ENCODE measurements at places on chromosomes 3 and 15.

DNA sequence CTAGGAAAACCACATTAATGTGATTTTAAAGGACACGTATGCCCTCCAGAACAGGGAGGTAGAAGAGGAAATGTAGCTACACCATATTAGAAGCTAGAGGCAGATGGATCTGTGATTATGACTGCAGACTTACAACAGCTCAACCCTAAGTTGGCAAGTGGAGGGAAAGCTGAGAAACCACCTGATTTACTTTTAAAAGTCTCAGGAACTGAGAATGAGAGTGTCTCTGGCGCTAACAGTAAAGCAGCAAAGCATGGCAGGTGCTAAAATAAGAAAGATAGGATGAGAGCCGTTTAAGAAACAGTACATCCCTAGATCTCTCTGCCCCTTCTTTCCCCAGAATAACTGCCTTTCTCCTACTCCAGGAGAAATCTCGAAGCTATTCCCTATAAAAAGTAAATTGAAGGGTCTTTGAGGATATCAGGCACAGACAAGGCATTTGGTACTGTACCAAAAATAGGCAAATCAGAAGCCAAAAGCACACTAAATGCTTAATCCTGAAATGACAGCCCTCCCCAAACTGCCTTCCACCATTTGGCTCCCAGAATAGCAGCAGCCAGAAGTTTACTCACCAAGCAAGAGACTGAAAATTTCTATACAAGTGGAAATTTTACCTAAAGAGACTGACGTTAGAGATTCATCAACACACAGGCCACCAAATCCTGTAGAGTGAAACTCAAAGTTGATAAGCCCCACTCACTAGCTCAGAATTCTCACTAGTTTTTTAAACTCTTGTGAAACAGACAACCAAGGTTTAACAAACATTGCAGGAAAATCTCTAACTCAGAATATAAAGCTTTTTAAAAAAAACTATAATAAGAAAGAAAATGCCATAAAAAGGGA lies 34.3 kb upstream of the PARP14 start:
- no peak for DNase-seq

GRCh38 chr15:37061996-37062395 lies 38.4 kb downstream of the MEIS2 start:
- no peak for DNase-seq

DNA sequence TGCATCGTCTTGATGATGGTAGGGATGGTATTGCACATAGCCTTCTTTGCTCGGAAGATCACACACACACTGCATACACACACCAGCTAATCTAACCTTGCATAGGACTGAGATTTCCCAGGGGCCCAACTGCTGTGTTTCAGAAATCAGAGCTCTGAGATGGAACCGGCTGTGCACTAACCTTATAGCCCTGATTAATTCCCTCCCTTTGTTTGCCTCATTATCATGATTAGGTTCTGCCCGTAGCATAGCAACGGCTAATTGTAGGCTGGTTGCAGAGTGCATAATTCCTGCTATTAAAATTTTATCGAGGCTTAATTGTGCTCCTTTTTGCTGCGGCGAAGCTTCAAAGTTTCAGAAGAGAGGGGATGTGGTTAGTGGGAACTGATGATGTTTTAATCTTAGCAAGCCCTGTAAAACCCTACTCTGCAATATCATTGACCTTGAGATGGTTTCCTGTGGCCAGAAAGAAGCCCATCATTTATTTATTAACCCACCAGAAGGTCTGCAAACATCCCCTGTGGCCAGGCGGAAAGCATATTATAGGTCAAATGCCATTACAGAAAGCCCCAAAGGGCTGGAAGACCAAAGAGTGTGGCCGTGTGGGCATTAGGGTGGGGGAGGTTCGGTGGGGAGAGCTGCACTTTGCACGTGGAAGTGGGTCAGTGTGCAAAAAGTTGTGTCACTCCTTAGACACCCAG lies 56.2 kb upstream of the GLCE start:
- DNase-seq: no peak

DNA sequence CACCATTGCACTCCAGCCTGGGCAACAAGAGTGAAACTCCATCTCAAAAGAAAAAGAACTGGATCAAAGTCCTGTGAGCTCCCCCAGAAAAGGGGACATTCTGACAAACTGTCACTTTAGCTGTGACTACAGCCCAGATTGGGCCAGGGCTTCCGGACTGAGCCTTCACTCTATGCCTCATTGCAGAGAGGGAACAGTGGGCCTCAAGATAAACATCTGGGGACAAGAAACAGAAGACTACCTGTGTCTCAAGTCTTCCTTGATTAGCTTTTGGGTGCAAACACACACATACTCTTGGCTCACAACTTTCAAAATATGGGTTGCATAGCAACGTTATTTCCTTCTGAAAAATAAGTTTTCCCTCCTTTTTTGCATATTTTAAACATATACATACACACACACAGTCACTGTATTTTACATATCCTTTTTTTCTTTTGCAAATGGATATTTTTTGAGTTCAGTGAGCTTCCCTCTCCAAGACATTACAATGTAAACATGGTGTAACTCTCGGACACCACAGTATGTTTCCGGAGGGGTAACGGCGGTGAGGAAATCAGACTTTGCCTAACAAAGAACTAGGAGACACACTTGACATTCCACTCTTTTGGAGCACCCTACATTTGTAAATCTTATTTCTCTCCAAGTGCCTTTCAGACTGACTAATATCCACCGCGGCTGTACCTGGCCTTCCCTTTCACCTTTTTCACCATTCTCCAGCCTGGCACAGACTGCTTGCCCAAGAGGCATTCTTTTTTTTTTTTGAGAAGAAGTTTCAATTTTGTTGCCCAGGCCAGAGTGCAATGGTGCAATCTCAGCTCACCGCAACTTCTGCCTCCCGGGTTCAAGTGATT lies 3.5 kb downstream of the TKT start:
- no peak for DNase-seq

DNA sequence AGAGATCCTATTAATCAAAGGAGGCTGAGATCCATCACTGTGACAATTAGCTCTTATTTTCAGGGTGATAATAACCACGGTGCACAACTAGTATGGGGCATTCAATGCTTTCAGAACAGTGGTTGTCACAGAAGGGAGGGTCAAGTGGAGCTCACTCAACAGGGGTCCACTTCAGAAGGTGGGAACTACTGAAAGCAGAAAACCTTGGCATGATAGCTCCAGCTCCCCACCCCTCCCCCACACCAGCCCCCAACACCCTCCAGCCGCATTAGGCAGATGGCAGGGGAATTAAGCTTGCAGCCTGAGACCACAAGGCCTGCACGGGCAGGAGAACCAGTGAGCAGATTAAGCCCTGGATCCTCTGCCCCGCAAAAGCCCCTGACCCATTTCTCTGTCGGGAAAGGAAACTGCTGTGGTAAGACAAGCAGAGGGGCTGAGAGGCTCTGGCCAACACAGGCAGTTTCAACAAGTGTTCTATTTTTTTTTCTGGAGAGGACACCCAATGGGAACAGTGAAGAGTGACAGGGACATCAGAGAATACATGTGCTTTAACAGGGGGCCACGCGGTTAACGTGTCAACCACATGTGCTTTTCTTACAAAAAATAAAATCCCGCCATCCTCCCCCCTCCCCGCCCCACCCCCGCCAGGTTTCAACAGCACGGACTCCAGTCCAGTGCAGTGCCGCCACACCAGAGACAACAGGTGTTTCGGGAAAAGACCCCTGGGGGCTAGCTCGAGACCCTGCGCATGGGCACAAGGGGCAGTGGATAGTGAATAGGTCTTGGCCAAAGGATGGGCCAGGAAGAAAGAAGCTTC lies 997 bp downstream of the FYCO1 start:
- DNase-seq: no peak

DNA sequence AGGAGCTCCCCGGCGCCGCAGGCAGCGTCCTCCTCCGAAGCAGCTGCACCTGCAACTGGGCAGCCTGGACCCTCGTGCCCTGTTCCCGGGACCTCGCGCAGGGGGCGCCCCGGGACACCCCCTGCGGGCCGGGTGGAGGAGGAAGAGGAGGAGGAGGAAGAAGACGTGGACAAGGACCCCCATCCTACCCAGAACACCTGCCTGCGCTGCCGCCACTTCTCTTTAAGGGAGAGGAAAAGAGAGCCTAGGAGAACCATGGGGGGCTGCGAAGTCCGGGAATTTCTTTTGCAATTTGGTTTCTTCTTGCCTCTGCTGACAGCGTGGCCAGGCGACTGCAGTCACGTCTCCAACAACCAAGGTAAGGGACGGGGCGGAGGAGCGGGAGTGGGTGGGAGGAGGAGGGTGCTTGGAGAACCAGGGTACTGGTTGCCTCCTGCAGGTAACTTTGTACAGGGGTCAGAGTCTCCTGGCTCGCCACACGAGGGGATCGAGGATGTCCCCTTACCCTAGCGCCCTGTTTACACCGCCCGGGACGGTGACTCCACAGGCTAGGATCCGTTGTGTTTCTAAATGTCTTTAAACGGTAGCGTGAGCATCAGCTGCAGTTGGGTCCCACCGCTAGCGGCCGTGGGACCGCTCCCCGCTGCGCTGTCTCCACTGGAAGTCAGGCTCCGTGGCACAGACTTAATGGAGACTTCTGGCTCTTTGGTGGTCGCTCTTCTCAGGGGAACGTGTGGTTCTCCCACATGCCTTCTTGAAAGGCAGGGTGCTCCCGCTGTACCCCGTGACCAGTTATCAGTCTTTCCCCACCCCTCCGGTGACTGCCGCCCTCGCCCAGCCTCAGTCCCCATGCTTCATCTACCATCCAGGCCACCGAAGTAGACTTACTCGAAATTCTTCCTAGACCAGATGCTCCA lies 515 bp downstream of the EPHA6 start:
- peak; percentile 13 for DNase-seq

GRCh38 chr3:119401503-119402440 lies 61.6 kb downstream of the TMEM39A start:
- DNase-seq: no peak

DNA sequence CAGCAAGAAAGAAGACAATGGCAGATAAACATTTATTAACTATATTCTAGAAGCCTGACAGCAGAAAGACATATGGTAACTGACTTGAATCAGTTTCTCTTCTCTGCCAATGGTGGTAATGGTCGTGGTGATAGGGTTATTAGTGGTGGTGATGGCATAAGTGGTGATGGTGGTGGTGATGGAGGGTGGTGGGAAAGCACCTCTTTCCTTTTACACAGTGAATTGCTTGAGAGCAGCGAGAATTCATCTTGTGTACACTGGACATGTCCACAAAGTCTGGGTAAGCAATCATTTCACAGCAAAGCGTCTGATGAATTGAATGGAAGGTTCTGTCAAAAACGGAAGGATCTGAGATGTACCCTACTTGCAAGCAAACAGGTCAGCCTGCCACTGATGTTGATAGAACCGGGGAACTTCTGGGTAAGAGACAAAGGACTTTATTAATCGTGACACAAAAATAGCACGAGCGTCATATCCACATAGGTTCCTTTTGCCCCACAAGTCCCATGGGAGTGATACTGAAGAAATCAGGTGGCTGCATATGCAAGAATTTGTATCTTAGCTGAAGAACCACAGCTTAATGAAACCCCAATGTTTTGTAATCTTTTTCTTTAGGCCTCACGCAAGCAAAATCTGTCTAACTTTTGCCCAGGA lies 23.5 kb upstream of the TBC1D5 start:
- no peak for DNase-seq

DNA sequence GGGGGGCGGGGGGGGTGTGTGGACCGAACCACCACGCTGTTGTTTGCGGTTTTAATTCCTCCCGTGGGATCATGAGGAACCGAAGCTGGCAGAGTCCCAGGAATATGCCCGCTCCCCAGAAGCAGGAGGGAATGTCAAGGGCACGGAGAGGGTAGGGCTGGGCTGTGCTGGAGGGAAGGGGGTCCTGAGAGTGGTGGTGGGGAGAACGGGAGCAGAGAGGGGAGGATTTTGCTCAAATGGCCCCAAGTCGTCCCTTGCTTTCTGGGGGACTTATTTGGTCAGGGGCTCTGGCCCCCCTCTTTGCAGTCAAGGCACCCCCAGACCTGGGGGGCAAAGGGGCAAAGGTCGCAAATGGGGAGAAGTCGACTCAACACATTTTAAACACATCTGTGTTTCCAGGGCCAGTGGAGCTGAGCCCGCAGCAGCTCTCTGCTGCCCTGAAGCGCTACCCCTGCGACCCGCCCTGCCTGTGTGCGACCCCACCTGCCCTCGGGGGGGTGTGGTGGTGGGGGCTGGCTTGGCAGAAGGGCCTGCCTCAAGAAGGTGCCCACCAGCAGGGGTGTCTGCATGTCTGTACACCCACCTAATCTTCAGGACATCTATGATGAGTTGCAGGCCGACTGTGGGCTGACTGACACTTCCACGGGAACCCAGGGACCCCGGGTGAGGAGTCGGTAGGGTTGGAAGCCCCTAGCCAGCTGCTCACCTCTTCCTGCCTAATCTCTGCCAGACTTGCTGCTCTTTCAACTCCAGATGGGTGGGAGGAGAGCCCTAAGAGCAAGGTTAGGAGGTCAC lies 602 bp upstream of the ATP2B2 start:
- DNase-seq: no peak

- DNase-seq: no peak
Measured at GRCh38 chr3:168289471-168290008, 193.8 kb upstream of the GOLIM4 start.

DNA sequence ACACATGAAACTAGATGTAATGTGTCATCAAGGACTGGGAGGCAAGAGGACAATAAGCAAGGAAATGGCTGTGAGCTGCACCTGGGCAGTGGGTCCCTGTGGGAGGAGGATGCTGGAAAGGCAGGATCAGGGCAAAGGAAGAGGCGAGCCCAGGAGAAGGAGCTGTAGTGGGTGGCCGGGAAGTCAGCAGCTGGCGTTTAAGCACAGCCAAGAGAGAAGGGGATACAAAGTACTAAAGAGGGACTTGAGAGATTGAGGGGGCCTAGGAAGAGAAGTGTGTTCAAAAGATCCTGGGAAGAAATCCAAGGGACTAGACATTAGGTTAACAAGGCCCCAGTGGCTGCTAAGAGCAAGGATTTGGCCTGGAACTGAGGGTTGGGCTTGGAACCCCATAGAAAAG lies 188.5 kb upstream of the SLC24A5 start:
- DNase-seq: no peak

DNA sequence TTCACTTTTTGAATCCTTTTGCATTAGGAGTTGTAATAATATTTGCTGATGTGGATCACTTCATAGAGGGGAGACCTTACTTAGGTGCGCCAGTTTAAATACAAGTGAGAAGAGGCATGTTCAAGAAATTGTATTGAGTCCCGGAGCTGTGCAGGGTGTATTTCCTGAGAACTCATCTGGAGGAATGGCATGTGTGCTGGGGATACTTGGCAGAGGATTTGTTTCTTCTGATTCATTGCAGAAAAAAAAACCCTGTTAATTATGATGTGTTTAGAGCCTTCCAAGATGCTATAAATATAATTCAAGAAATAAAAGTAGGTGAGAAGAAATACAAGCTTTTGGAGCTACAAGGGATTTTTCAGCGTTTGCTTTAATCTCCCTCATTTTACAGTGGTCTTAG lies 97.6 kb downstream of the TPRG1 start:
- no peak for DNase-seq

GRCh38 chr15:67825881-67826716 lies 790 bp downstream of the SKOR1 start:
- no peak for DNase-seq

- no peak for DNase-seq
Measured at GRCh38 chr3:58034738-58035523, 26.7 kb downstream of the FLNB start.

DNA sequence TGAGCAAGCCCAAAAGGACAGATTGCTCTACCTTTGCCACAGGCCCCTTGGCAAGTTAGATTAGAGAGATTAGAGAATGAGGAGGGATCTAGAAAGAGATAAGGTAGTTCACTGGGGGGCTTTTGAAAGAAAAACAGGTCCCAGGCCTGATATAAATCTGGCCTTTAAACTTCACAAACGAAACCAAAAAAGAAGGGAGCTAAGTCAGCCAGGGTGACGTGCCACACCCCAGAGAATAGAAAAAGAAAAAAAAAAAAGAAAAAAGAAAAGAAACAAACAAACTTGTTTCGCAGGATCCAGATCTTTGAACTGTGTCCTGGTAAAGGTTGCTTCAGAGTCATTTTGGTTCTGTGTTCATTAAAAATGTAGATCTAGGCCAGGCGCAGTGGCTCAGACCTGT lies 3.6 kb downstream of the KAT2B start:
- DNase-seq: no peak

Measured in putamen (tissue), 1 donor.